NCI-H146 (cell line): ENCODE measurements at places on chromosomes 7 and 10.

- no peak for DNase-seq
These were observed at the start of gene LYZL2 for GRCh38 chr10:30629653-30630052. TSS of gene LYZL2 (minus strand) at chr10:30629753. CDS start at chr10:30626915, 2,838 bp downstream.

GRCh38 chr10:88932539-88933256 is 19.9 kb downstream of the ACTA2 start:
- DNase-seq: peak; percentile 83

GRCh38 chr10:99369551-99369950 is 40.4 kb downstream of the CNNM1 start:
- no peak for DNase-seq

GRCh38 chr10:35792291-35792690 is 150.2 kb upstream of the FZD8 start:
- DNase-seq: no peak

GRCh38 chr7:94838717-94839116 is 68.7 kb upstream of the PPP1R9A start:
- DNase-seq: no peak

DNA sequence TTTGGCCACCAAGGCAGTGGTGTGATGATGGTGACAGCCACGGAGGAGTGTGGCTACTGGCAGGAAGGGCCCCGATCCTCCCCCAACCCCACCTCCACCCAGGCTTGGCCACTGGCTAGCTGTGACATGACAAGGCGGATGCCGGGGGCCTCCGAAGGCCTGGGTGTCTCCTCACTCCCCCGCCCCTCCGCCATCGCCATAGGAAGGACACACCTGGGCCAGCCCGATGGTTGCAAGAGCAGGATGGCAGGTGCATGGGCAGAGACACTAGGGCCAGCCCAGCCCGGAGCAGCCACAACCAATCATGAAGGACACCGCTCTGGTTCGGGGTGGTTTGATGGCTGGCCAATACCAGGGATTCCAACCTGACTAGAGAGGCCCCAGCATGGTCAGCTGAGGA is 81.0 kb downstream of the PTPRN2 start:
- DNase-seq: no peak

DNA sequence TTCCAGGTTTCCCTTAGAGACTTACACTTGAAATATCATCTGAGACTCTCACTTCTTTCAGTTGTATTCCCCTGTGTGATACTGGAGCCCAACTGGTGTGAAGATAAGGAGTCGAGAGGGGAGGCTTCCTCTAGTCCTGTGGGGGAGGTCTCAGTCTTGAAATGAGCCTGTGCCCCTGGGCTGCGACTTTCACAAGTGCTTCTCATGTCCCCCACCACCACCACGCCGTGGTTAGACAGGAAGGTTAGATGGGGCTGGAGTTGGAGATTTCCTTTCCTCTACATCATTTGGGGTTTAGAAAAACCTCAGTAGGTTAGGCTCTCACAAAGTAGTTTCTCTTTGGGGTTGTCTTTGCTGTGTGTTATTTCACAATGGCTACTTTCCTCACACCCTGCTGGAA is 25.6 kb upstream of the MKX start:
- no peak for DNase-seq

DNA sequence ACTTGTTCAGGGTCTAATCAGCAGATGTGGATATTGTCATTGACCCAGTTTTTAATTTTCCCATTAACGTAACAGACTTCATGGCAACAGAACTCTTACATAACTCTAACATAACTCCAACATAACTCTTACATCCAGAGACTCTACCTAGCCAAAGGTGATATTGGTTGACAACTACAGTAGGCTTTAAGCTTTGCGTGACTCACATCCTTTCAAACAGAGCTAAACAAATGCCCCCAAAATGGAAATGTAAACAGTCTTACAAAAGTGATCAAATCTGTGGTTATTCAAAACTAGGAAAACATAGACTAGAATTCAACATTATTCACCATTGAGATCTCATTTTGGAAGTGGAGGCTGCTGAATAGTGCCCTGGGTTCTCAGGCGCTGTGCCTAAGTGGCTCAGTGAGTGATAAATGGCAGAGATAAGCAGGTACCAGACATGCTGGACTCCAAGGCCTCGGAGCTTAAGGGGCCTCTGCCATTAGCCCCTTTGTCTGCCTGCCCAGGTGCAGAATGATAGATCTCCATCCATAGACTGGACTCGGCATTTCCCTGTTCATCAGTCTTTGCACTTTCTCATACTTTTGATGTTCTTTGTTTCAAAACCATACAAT is 34.3 kb upstream of the BTBD16 start:
- peak; percentile 55 for DNase-seq

DNA sequence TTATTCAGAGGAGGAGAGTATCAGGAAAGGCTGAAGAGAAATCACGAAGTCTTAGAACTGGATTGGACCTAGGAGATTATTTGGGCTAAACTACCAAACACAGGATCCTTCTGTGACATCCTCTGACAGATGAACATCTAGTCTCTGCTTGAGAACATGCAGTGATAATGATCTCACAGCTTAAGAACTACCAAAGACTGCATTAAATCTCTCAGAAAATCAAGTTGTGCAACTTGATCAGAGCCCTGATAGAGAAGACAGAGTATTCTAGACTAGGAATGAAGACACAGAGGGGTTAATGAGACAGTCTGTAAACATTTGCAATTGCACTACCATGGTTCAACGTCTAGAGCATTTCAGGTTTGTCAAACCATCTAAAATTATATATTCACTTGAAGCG is 37.1 kb upstream of the AGBL3 start:
- no peak for DNase-seq

GRCh38 chr10:125294109-125294508 is 133.7 kb upstream of the CTBP2 start:
- no peak for DNase-seq

DNA sequence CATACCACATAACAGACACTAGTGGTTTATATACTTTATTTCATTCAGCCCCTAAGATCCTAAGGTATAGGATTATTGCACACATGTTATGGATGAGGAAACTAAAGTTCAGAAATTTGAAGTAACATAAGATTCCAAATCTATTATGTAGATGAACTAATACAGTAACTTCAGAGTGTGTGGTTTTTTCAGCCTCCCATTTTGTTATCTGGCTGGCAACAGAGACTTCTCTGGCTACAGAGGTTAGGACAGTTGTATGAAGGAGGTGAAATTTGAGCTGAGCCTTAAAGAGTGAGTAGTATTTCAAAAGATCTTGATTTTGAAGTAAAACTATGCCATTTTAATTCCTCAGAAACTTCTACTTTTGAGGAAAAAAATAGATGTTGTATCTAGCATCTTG is 125.4 kb downstream of the MAPK8 start:
- no peak for DNase-seq

- no peak for DNase-seq
These were observed 267.5 kb upstream of the KAT6B start for GRCh38 chr10:74558897-74559296.

DNA sequence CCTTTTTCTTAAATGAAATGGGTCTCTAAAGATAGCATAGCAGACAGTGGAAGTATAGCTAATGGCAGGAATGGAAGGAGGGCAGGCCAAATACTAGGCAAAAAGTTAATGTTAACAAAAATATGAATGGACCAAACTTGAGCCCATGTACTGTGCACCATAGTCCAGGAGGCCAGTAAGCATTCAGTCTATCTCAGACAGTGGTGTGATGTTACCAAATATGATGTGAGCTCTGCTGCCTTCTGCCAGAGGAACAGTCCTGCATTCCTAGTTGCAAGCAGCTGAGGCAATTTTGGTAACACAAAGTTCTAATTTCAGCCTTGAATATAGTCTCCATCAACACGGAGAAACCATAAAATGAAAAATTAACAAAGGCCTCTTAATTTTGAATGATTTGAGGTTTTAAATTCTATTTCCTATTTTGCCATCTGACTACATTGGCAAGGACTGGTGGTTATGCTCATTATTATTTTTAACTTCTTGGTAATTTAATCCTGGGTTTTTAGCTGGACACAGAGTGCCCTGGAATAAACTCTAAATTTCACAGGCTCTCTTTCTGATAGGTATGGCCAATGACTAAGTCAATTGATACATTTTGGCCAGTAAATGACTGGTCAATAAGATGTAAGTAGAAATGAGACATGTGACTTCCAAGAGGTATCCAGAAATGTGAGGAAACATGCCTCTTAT is 317.0 kb upstream of the MYO3A start:
- DNase-seq: no peak

DNA sequence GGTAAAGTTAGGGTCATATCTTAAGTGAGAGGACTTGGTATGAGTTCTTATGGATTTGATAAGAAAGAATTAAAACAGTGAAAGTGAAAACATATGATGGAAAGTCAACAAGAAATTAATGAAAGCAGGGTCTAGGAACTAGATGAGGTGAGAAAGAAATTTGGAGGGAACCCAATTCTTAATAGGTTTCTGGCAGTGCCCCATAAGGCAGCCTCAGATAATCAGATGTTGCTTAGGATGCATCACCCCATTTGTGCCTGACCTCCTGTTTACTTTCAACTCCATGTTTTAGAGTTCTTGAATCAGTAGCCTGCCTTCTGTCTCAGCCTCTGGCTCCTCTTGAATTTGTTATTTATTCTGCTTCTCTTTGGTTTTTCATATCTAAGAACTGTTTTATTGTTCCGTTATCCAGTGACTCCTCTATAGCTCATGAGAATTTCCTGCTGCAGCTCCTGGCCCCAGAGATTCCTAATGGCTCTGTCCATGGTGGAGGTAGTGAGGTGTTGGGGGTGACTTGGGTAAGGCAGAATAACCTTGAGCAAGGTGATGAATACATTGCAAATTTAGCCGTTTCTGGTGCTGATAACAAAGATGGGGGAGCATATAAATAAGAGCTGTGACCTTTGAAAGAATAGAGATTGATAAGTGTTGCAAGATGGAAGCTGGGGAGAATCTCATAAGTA is 17.6 kb downstream of the ITGB8 start:
- DNase-seq: no peak

DNA sequence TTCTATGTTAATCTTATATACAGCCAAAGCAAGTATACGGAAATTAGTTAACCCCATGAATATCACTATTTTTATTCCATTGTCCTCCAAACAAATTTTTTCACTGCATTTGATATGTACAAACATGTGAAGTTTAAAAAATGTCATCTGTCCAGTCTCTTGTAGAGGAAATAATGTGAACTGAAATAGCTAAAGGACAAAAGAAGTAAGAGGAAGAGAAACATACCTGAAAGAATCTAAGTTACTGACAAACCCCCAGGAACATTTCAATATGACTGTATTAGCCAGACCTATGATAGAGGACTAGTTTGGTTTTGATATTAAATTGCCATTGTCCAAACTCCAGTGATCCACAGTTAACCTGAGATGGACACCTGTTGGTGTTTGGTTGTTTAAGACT is 80.6 kb downstream of the NRCAM start:
- DNase-seq: no peak

DNA sequence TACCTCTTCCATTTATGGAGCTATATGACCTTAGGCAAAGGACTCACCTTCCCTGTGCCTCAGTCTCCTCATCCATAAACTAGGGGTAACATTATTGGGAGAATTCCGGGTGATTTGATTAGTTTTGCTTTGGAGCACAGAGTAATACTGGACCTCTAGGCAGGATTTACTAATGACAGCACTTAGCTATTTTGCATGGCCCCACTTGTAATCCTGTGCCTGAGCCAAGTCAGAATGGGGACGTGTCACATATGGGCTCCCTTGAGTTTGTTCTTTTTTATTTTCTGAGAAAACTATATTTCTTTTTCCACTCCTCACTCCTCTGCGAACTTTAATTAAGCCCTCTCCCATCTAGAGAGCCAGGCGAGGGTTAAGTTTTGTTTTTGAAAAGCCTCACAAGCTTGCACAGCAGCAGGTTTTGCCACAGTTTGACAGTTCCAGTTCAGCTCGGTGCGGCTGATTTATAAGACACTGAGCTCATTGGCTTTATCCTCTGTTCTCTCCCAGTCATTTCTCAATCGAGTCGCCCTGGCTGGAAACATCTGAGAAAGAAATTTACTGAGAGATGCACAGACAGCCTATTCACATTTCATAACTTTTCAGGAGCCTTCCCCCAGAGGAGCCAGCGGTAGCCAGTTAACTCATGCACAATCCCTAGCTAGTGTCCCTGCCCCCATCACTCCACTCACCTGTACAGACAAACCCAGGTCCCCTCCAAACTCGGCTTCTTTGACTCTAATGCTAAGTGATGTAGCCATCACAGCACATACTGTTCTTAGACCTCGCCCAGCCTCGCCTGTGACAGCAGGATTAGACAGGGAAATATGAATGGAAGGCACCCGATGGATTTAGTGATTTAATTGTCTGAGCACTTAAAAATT is 441.9 kb upstream of the NPVF start:
- no peak for DNase-seq

DNA sequence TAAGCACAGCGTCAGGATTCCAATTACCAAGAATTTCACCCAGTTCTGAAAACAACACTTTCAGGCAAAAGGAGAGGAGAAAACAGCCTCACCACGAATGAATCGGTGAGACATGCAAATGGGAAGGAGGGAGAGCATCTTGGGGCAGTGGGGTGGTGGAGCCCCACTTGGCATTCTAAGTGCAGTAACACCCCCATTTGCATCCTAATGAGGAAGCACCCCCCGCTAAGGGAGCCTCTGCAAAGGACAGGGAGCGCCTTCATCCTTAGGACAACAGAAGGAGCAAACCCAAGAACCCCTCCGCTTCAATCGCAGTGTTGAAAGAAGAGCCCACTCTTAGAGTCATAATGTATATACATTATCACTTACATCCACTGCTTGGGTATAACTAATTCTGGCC is 46.8 kb downstream of the NRAP start:
- no peak for DNase-seq

GRCh38 chr7:2134740-2135139 is 98.0 kb downstream of the MAD1L1 start:
- DNase-seq: no peak

DNA sequence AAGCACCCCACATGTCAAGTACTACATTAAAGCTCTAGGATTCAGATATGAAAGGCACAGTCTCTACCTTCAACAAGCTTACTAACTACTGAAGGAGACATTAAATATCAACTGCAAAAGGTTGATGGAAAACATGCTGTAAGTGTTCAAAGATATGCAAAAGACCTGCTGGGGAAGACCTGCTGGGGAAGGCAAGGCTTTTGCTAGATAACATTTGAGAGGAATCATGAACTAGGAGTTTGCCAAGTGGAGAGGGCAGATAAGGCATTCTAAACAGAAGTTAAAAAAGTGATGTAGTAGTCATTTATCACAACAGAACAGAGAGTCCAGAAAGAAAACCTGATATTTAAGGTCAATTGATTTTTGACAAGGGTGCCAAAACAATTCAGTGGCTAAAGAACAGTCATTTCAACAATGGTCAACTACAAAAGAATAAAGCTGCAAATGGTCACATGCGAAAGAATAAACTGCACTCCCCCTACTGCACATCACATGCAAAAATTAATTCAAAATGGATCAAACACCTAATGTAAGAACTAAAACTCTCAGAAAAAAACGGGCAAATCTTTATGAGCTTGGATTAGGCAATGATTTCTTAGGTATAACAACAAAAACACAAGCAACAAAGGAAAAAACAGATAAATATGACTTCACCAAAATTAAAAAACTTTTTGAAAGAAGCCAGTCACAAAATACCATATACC is 23.0 kb upstream of the MSS51 start:
- DNase-seq: no peak
